ENCODE measurements at places on chromosomes 5 and 9.

- peak; percentile 80 for DNase-seq
These were observed 60.1 kb downstream of the FAM174A start for GRCh38 chr5:100595152-100595811.

DNA sequence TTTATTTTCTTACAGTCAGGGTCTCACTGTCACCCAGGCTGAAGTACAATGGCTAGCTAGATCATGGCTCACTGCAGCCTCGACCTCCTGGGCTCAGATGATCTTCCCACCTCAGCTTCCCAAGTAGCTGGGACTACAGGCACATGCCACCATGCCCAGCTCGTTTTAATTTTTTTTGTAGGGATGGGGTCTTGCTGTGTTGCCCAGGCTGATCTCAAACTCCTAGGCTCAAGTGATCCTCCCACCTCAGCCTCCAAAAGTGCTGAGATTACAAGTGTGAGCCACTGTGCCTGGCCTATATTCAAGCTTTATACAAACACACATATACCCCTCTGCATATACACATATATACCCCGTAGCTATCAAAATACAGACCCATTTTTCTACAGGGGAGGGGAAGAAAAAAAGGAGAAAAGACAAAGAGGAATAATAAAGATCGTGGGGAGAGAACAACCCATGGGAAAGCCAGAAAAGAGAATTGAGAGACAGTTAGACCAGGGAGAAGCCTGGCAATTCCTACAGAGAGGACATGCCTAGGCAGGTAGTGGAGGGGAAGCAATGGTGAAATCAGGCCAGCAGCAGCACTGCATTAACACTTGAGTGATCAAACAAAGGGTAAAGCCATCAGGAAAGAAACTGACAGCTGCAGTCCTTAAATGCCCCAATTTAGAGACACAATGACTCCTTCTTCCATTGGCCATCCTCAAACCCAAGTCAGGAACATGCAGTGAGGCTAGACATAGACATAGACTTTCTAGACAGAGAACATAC lies 102.7 kb downstream of the EFNA5 start:
- no peak for DNase-seq

DNA sequence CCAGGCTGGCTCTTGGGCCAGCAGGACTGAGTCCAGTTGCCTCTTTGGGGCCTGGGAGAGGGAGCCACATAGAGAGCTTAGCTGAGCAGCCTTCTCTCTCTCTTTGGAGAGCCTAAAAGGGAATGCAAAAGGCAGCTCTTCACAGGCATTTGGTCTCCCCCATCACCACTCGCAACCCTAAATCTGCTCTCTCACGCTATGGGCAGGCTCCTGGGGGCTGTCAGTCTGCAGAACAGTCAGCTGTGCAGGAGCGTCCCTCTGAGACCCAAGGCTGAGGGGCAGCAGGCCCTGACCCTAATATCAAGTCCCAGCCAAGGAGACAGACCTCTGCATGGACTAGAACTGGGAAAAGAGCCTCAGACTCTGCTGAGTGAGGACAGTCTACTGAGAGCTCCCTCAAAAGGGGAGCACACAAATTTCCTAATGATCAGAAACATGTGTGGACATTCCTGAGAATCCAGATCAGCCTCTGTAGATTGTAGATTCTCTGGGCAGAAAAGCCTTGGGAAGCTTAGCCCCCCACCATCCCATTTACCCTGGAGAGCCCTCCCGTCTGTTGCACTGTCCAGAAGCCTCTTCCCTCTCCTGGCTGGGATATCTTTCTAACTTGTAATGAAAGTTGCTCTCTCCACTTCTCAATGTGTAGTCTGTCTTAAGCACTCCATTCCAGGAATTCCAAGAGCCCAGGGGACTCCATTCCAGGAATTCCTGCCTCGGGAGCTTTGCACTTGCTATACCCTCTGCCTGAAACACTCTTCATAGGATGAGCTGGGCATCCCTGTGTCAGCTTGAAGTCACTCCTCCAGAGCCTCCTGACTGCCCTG lies 79.4 kb downstream of the FAM114A2 start:
- no peak for DNase-seq

DNA sequence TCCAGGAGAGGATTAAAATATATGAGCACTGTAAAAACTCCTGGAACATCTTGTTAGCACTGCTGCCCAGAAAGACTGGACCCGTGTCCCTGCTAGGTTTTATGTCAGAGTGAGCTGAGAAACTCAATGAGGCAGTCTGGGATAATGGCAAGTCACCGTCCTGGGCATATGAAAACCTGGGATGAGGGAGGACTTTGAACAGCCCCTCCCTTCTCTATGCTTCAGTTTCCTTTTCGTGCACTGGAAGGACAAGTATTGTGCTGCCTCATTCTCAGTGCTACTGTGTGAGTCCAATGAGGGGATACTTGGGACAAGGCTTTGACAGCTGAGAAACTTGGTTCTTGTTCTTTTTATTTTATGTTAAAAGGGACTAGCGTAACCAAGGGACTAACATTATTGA lies 143.0 kb upstream of the SHB start:
- no peak for DNase-seq

GRCh38 chr9:107227774-107228173 lies 55.3 kb upstream of the RAD23B start:
- no peak for DNase-seq

GRCh38 chr5:34659168-34659567 lies 3.0 kb downstream of the RAI14 start:
- no peak for DNase-seq

GRCh38 chr9:123615381-123615780 lies 259.4 kb downstream of the CRB2 start:
- no peak for DNase-seq

GRCh38 chr5:99019812-99020697 lies 91.2 kb upstream of the CHD1 start:
- DNase-seq: no peak

- DNase-seq: no peak
These were observed 657.5 kb upstream of the DMAC1 start for GRCh38 chr9:8457055-8457454.

Measured in Ammon's horn (tissue), 1 donor.